Karpas-422 (cell line): ENCODE measurements at places on chromosomes 12 and 14.

GRCh38 chr14:72549854-72550253 lies 344.0 kb downstream of the DPF3 start:
- no peak for DNase-seq

DNA sequence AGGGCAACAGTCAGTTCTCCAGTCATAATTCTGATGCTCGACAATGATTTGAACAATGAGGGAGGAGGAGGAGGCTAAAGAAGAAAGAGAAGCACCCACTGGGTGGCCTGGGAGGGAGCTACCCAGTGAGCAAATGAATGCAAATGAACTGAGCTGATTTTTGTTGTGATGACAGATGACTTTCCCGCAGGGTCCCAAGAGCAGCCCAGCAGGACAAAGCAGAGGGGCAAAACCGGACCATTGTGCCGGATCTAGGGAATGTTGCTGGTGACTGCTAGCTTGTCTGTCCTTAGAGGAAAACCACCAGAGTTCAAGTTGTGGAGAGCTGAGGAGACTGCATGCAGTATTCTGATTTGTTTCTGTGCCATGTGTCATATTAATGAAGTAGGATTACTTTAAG lies 162.8 kb downstream of the MON2 start:
- no peak for DNase-seq

DNA sequence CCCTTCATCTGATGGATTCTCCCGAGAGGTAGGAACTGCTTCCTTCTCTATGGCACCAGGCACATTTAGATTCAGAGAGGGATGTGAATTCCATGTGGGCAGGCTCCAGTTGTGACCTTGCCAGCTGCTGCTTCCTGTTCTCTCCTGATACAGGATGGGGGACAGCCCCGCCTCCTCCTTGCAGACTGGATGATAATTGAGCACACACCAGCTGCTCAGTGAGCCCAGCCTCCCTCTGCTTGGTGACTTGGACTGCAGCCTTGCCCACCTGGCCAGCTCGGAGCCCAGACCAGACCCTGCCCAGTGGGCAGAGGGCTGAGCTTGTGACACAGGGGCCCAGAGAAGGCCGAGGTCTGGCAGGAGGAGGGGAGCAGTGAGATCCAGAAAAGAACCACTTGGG lies 90.2 kb downstream of the CALM1 start:
- no peak for DNase-seq

- DNase-seq, result no peak
These were observed 33.0 kb downstream of the P2RX2 start for GRCh38 chr12:132651444-132652100.

DNA sequence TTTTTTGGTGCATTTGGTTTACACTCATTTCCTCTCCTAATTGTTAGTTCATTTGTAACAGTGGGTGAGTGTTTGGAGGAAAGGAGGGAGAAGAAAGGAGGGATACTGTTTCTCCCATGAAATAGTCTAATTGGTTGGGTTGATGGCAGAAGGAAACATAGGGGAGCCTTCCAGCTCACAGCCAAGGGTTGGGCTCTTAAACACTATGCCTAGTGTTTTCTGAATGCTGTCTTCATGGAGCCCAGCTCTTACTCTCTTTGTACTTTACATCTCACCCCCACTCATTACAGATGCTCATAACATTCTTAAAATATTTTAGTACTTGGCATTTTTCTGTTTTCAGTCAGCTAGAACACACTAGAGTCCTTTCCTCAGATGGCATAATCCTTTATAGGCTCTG lies 38.2 kb downstream of the BAZ2A start:
- no peak for DNase-seq
